Fibroblast of skin of right quadriceps (primary cell): ENCODE measurements at places on chromosomes 2 and 18.

DNA sequence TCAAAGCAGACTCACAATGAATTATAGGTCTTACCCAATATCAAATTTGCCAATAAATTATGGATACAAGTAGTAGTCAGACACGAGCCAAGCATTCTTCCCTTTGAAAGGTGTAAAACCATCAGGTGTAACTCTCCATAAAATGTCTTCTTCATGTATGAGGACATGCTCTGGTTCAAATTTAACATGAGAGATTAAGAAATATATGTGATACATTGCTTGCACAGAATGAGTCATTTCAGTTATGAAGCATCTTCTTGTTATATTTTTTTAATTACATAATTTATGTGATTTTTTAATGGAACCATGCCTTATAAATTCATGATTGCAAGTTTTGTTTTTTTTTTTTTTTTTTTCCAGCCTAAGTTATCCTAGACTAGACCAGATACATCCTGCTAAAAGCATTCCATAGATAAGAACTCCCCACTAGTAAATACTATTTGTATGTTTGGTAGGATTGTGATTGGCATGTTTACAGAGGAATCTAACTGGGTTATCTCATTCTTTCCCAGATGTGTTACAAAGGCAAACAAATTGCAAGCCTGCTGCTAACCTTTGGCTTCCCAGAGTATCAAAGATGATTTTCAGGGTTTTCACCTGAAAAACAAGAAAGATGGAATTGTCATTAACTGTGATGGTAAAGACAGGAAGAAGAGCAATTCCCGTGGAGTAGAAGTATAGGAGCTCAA lies 621.9 kb downstream of the XIRP2 start:
- peak; percentile 2 for DNase-seq

DNA sequence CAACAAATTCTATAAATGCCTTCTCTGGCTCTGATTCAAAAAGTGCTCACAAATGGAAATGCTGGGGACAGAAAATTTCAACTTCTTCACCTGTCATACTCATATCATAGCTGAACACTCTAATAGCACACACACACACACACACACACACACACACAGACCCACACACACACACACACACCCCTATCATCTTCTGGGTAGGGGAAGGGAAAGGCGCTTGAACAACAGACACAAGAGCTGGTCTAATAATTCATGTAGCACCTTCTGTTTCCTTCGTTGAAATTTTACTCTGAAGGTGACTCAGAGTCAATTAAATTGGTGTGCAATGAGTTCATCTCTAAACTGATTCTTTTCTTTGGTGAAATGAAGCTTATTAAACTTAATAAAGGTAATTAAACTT lies 32.9 kb downstream of the CD28 start:
- DNase-seq: no peak

DNA sequence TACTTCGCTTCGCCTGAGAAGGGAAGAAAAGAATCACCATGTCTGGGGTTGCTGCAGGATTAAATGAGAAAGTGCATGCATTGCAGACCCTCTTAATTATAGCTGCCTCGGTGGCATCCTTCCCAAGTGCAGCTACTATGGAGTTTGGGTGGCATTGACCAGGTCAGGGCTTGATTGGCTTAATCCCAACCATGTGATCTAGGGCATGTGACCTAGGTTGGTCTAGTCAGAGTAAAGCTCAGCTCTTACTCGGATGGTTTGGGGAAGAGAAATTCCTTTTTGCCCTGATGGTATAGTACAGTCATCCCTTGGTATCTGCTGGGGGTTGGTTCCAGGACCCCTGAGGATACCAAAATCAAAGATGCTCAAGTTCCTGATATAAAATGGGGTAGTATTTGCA lies 178.2 kb upstream of the RAB12 start:
- DNase-seq: no peak

DNA sequence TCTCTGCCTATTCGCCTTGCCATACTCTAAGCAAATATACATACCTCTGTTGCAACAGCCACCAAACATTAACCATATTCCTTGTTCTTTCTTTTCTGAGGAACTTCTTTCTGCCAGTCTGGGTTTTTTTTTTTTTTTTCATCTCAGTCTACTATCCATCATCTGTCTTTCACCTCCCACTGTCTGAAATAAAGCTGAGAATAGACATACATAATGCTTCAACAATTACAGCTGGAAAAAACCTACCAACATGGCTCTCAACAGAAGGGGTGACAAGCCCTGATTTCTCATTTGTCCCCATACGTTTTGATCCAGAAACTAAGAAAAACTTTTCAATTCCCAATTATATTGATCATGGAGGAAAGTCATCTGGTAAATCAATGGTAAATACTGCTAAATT lies 728.8 kb upstream of the POU3F3 start:
- no peak for DNase-seq

DNA sequence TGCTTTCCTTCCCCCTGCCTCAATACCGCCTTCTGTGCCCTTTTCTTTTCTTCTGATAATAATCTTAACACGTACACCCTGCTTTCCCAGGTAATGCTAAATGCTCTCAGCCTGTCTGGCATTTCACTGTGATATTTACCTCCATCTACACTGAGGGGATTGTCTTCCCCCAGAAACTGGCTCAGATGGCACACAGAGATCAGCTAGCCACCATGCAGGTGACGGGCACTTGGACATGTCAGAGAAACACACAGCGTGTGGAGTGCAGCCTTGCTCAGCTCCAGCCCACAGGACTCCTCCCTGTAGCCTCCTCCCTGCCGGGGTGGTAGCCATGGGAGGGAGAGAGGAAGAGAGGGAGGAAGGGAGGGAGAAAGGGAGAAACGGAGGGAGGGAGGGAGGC lies 131.2 kb downstream of the EIPR1 start:
- no peak for DNase-seq

GRCh38 chr2:57549642-57550102 lies 496.9 kb upstream of the VRK2 start:
- peak; percentile 1 for DNase-seq

DNA sequence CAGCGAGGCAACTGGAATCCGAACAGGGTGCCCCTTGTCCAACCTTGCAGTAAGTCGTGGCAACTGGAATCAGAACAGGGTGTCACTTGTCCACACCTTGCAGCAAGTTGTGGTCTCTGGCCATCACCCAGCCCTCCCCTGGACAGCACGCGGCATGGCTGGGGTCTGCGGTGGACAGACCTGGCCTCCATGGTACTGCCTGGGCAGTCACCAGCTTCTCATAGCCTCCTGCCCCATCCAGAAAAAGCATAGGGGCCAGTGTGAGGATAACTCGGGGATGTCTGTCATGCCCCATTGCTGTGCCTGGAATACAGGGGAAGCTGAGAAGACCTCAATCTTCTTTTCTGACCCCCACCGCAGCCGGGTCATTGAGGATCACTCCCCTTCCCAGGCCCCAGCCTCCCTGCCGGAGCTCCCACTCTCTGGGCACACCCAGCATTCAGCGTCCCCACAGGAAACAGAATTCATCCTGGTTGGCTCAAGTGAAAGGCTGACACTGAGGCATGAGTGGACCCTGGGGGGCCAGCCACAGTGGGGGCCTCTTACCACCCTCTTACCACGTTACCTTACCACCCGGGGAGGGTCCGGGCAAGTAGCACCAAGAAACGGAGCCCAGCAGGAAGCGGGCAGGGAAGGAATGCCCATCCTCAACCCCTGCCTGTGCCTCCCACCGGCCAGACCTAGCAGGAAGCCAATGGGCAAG lies 68.0 kb upstream of the RAB6C start:
- no peak for DNase-seq
